Suppressor macrophage treated with lipopolysaccharide for 4 hours (primary cell): ENCODE measurements at places on chromosomes 11 and 22.

- DNase-seq, result no peak
Observed at GRCh38 chr11:90309693-90310092, 86.8 kb upstream of the CHORDC1 start.

DNA sequence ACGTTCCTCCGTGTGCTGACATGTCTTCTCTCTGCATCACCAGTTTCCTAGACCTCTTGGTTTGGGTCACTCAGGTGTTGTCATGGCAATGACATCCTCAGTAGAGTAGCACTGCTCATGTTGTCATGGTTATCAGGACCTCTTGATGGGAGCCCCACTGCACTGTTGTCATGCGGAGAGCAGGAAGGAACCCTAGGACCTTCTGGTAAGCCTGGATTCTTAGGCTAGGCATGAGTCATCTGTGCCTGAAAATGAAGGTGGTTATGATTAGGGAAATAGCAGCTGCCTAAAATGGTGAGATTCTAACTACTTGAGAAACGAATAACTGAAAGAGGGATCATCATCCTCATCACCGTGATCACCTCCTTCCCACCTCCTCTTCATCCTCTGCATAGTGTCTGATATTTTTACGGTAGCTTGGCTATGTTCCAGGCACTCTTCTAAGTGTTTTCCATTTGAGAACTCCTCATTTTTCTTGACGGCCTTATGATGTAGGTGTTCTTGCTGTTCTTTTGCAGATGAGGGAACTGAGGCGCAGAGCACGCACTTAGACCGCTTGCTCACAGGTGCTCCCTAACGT is 858.4 kb downstream of the NTM start:
- DNase-seq, result no peak

- DNase-seq, result no peak
Observed at GRCh38 chr11:72781313-72782080, 12.3 kb downstream of the STARD10 start.

DNA sequence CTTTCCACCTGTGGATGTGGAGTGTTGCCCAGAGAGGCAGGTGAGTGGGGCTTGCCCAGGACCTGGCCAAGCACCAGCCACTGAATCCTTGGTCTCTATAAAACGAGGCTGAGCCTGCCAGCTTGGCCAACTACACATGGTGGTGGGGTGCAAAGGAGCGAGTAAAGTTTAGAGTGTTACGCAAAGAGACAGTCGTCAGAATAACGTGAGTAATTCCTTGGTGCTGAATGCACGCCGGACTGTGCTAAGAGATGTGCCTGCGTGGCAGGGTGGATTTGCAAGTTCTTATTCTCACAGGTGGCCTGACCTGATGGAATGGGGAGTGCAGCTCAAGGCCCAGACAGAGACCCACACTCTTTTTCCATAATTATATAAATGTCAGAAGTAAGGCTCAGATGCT is 88.6 kb upstream of the B3GAT1 start:
- no peak for DNase-seq

DNA sequence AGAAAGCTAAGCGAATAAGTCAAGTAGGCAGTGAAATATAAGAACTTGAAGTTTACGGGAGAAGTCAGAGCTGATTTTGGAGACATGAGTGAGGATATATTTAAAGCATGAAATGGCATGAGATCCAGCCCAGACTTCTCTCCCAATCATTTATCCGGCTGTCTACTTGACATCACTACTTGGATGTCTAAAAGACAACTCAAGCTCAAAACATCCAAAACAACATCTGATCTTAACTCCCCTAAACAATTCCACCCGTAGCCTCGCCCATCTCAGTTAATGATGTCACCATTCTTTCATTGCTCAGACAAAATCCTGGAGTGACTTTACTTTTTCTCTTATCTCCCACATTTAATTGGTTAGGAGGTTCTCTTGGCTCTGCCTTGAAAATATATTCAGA is 44.5 kb downstream of the WEE1 start:
- no peak for DNase-seq

- DNase-seq, result no peak
Observed at GRCh38 chr11:16843294-16843693, 104.8 kb downstream of the C11orf58 start.

DNA sequence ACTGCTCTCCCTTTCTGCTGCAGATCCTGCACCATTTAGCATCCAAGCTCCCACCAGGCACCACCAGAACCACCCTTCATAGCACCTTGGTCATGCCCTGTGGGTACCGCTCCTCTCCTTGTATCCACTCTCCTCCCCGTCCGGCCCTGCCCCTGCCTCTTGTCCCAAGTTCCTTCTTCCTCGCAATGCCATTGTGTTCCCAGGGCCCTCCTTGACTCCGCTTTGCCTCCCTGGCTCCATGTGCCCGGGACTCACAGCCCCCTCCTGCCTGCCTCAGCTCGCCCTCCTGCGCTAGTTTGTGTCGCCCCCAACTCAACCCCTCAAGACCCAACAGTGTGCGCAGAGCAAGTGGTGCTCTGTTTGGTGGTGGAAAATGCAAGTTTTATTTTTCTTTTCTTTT is 10.8 kb downstream of the FADS2 start:
- no peak for DNase-seq

GRCh38 chr11:120130176-120130980 is 7.5 kb downstream of the TRIM29 start:
- DNase-seq, result no peak

- no peak for DNase-seq
Observed at GRCh38 chr11:64790205-64791095, 12.1 kb upstream of the SF1 start.

DNA sequence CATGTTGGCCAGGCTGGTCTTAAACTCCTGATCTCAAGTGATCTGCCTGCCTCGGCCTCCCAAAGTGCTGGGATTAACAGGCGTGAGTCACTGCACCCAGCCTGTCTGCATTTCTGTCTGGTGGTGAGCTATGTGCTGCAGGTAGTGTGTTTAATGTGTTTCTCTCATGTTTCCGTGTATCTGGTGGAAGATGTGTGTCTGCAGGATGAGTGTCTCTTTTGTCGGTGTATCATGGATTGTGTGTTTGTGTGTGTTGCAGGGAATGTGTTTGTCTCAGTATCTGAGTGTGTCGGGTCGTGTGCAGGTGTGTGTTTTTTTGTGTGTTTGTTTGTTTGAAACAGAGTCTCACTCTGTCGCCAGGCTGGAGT is 16.1 kb downstream of the SCARF2 start:
- no peak for DNase-seq

DNA sequence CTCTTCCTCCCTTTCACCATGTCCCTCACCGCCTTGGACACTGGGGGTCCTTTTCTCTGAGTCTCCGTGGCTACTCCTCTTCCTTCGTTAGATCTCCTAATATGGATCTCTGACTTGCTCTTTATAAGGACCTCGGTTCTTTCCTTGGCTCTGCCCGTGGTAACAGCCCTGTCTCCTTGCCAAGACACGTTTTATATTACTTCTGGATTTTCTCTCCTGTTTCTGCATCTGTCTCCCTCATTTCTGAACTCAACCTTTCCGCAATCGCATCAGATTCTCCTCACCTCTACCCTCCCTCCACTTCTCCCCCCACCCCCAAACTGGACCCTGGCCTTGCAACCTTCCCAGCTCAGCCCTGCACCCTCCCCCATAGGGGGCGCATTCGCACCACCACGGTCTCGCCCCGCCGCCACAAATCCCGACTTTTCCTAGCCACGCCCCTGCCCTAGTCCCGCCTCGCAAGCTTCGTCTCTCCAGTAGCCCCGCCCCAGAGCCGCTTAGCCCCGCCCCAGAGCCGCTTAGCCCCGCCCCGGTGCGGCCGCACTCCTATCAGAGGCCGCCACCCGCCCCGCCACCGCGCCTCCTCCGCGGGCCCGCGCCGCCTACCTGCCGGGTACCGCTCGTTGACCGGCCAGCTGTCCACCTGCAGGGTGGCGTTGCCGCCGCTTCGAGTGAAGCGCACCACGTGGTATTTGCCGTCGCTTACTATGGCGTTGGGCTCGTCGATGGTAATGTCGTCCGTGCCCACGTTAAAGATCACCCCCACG is 39.0 kb downstream of the SLC22A12 start:
- DNase-seq, result no peak

GRCh38 chr11:6888830-6889229 is 3.5 kb downstream of the OR2D2 start:
- no peak for DNase-seq

- DNase-seq, result no peak
Observed at GRCh38 chr11:9057007-9057406, 34.4 kb downstream of the SCUBE2 start.

DNA sequence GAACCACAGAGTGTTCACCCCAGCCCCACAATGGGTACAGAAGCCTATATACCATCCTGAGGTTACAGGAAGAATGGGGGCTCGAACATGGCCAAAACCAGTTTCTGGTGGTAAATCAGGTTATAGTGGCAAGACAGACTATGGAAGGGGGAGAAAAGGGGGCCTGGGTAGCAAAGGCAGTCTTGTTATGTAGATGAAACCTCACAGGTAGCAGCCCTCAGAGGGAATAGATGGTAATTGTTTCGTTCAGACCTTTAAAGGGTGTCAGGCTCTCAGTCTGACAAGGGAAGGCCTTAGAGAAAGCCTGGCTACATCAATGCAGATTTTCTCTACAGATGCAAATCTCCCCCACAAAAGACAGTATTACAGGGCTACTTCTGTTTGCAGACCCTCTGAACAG is 3.4 kb downstream of the CAPN1 start:
- no peak for DNase-seq

DNA sequence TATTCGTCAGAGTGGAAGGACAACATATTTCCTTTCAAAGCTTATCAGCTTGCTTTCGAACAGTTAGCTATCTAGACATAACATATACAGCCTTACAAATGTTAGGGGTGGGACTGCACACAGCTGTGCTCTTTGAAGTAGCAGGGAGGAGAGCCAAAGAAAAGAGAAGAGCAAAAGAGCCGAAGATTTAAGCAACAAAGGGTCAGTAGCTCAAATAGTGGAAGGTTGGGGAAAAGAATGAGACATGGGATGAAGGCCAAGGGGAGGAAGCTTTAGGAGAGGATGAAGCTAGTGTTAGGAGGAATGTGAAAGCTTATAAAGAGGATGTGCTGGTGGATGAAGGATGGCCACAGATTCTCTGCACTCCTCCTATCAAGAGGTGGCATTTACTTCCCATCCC is 31.8 kb upstream of the IGSF22 start:
- no peak for DNase-seq

- DNase-seq, result no peak
Observed at GRCh38 chr22:18133452-18133851, 16.5 kb upstream of the USP18 start.

- no peak for DNase-seq
Observed at GRCh38 chr11:1890856-1891830, 552 bp downstream of the PRR33 start.

GRCh38 chr11:113384551-113384950 is 3.0 kb upstream of the ANKK1 start:
- DNase-seq, result no peak

DNA sequence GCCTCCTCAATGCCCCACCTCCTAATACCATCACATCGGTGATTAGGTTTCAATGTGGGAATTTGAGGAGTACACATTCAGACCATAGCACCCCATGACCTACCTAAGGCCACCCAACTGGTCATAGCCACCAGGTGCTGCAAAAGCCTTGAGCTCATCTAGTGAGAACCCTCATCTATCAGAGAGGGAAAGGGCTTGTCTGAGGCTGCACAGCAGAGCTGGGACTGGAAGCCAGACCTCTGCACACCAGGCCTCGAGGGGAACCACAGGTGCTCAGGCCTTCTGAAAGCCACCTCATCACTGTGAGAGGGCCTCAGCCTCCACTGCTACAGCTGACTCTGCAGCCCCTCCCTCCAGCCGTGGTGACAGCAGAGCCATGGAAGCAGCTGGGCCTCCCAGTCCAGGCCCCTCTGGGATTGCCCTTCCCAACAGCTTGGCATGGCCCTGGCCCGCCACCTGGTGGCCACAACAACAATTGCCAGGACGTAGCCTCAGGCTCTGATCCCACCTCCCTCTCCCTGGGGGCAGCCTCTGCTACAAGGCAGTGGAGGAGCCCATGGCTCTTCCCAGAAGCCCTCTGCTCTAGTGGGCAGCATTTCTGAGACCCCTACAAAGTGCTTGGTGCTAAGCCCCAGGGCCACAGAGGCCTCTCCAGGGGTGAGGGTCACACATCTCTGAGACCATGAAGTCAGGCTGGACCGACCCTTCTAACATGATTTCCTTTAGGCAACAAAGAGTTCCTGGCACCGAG is 41.0 kb upstream of the PRDM11 start:
- peak; percentile 80 for DNase-seq

GRCh38 chr11:110435780-110436717 is 6.3 kb downstream of the FDX1 start:
- DNase-seq, result no peak

DNA sequence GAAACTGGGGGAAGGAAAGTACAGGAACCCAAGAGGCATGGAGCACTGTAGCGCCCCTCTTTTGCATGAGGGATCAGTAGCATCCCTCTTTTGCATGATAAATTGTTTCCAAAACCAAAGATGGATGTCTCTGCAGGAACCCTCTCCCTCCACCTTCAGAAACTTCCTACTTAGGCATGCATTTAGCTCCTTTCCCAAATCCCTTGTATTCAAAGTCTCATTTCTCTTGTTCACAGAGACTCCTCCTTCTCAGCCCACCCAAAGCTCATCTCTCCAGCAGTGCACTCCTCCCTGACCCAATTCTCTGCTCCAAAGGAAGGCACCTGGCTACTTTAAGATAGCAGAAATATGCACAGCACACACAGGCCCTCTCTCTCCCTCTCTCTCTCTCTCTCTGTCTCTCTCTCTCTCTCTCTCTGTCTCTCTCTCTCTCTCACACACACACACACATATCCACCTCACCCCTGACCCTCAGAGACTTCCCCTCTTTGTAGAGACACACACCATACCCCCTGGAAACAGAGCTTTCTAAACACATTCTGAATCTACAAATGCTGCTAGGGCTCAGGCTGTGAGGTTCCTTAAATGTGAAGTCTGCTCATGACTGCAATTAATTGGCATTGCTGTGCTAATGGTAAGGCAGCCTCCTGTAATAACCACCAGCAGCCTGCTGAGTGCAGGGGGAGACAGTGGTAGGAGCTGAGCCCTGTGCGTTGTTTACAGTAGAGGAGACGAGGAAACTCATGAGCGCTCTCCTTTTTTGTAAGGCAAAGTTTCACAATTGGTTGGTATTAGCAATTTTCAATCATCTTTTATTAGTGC is 519.6 kb downstream of the NTM start:
- no peak for DNase-seq

GRCh38 chr11:35804451-35805040 is 139.3 kb upstream of the LDLRAD3 start:
- no peak for DNase-seq

GRCh38 chr22:48869161-48869560 is 958.5 kb downstream of the BRD1 start:
- DNase-seq, result no peak

GRCh38 chr22:32949391-32950173 is 108.6 kb downstream of the SYN3 start:
- DNase-seq, result no peak

GRCh38 chr22:44891791-44892190 is 118.0 kb downstream of the PHF21B start:
- DNase-seq, result no peak

DNA sequence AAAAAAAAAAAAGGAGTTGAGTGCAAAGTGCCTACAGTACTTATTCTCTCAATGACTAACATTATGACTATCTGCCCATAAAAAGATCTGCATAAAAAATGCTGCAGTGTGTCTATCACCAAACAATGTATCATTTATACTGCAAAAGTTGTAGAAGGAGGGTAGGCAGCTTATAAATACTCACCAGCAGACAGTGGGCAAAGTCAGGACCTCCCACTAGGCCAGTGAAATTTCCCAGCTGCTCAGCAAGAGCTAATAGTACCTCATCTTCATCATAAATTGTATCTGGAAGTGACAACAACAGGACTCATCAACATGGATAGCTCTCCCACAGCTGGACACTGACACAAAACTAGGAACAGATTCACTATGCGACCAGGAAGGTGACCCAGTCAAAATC is 1.6 kb downstream of the PPP2R1B start:
- DNase-seq, result no peak

GRCh38 chr22:38222797-38223119 is 21.0 kb downstream of the MAFF start:
- no peak for DNase-seq
